Foreskin fibroblast (primary cell): ENCODE measurements at places on chromosomes 13 and 19.
A peak's percentile ranks its signal among the peaks of the same experiment; 100 is the strongest.

- DNase-seq, result no peak
These were observed 89.3 kb upstream of the UQCRFS1 start for GRCh38 chr19:29302002-29302928.

GRCh38 chr19:28509079-28509895 is 703.7 kb downstream of the UQCRFS1 start:
- no peak for DNase-seq

GRCh38 chr19:49864890-49865289 is 2.5 kb downstream of the PNKP start:
- no peak for DNase-seq

- no peak for DNase-seq
These were observed 5.3 kb downstream of the POLR2E start for GRCh38 chr19:1089891-1090290.

GRCh38 chr13:67792151-67792676 is 562.1 kb upstream of the PCDH9 start:
- no peak for DNase-seq

GRCh38 chr13:35780613-35781012 is 304.1 kb upstream of the MAB21L1 start:
- DNase-seq, result no peak

DNA sequence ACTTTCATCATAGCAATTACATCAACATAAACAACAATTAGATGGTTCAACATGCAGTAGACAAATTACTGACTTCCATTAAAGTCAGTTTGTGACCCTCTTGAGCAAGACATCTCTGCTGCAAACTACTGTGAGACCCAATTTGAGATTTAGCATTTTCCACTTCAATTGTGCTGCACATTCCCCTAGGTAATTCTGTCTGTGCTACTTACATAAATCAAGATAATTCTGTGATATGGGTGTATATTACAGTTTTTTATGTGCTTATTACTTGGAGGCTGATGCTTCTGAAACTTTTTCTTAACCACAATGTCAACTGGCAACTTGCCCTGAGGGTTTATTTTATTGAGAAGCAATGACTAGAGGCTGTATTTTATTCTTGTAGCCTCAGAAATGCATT is 1714.4 kb downstream of the OLFM4 start:
- DNase-seq, result no peak

DNA sequence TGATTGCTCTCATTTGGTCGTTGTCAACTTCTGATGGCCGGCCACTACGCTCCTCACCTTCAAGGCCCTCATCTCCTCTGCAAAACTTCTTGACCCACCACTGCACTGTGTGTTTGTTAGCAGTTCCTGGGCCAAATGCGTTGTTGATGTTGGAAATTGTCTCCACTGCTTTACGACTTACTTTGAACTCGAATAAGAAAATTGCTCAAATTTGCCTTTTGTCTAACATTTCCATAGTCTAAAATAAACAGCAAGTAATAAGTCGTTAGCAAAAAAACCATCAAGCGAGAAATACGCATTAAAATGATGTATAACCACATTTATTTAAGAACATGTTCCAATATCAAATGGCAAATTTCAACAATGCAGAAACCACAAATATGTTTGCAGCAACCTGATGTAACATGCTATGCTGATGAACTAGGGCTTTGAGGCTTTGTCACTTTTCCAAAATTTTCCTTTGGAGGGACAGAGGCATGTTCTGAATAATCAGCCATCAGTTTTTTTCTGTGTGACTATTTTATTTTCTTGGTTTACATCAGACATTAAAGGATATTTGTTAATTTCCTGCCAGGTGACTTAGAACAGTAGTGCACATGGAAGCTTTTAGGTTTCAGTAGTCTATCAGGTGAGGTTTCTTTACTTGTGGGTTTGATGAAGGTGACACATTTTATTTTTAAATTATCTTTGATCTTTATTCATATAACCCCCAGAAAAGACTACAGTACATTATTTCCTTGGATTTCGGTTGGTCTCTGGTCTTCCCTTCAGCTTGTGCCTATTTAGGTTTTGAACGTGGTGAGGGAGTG is 74.7 kb upstream of the TEX29 start:
- DNase-seq, result peak; percentile 34

DNA sequence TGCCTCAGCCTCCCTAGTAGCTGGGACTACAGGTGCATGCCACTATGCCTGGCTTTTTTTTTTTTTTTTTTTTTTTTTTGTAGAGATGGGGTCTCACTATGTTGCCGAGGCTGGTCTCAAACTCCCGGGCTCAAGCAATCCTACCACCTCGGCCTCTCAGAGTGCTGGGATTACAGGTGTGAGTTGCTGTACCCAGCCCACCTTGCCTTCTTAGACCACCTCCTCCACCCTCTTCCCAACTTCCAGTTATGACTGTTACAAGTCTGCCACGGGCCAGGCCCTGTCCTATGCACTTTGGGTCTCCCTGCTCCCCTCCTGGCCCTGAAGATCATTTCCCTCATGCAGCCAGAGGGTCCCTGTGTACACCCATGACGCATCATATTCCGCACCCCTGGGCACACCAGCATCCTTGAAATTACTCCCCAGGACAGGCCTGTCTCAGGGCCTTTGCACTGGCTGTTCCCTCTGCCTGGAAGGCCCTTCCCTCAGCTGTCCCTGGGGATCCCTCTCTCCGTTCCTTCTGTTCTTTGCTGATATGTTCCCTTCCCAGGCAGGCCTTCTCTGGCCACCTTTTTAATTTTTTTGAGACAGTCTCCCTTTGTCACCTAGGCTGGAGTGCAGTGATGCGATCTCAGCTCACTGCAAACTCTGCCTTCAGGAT is 3.0 kb downstream of the LGALS4 start:
- no peak for DNase-seq

GRCh38 chr13:46143184-46143701 is 38.4 kb upstream of the CPB2 start:
- DNase-seq, result no peak

- DNase-seq, result no peak
These were observed 314.6 kb downstream of the LIG4 start for GRCh38 chr13:107900775-107901174.

DNA sequence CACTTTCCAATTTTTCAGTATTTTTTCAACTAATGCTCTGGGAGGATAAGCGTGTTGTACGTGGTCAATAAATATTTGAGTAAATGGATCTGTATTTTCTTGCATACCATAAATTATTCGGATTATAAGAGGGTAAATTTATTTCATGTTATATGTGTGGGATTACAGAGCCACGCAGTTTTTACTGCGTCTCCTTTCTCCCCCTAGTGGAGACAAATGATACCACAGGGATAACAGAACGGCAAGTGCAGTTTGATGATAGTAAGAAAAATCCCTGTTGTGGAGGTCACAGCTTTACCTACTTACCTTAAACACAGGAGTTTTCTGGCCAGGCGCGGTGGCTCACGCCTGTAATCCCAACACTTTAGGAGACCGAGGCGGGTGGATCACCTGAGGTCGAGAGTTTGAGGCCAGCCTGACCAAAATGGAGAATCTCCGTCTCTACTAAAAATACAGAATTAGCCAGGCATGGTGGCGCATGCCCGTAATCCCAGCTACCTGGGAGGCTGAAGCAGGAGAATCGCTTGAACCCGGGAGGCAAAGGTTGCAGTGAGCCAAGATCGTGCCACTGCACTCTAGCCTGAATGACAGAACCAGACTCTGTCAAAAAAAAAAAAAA is 16.8 kb downstream of the MBD3L2B start:
- peak; percentile 63 for DNase-seq

GRCh38 chr13:106532111-106532929 is 3.1 kb downstream of the EFNB2 start:
- DNase-seq, result peak; percentile 71

- no peak for DNase-seq
These were observed 9.0 kb upstream of the KL start for GRCh38 chr13:33007237-33007636.

- DNase-seq, result peak; percentile 16
These were observed 275.9 kb downstream of the ZNF536 start for GRCh38 chr19:30647891-30648720.

- DNase-seq, result peak; percentile 30
These were observed 687.2 kb upstream of the KLHL1 start for GRCh38 chr13:70795484-70795883.

DNA sequence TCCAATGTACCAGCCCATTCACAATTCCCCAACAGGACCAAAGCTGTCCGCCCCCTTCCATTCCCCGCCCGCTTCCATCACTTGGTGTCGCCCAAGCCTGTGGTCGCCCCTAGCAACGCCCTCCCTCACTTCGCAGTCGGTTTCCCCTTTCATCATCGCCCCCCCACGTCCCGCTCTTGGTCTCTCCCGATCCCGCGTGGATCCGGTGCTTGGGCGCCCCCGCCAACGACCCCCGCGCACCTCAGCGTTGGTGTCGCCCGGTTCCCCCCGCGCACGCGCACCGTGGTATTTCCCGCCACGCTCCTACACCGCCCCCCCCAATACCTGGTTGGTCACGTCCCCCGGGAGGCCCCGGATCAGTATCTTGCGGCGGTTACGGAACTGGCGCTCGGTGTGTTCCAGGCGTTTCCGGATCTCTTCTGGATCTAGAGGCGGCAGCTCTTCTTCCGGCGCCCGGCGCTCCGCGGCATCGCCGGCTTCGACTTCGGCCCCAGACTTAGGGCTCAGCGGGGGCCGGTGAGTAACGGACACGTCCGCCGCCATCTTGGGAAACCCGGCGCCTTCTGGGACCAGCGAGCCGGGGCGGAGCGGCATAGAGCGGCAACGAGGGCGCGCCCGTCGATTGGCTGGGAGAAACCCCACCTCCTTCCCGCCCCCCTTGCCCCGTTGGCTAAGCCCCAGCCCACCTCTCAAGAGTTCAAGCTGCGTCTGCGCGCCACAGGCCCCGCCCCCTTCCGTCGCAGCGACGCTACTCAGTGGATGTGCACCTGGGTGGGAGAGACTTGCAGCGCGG is at the start of gene RAVER1:
Gene RAVER1, minus strand, starts transcription at position 565 of the 793 bp plus-strand sequence. Its CDS starts 22 bp downstream, at position 543.
- peak; percentile 97 for DNase-seq
